ENCODE measurements at places on chromosomes 2 and 18. TPM values are rescaled to one million over a fixed set of nuclear protein-coding genes. Genes with fewer than 3 reads are reported as not detected.
A peak's percentile ranks its signal among the peaks of the same experiment; 100 is the strongest.

GRCh38 chr2:98772536-98772935 lies 41.6 kb upstream of the MGAT4A start:
- no peak for DNase-seq

Gene GMPPA
- total RNA-seq, result 32.0 TPM

GRCh38 chr2:85795331-85796045 lies 41.7 kb downstream of the ATOH8 start:
- DNase-seq, result no peak

- no peak for DNase-seq
Measured at GRCh38 chr2:108189316-108189715, 50.5 kb upstream of the SULT1C3 start.

DNA sequence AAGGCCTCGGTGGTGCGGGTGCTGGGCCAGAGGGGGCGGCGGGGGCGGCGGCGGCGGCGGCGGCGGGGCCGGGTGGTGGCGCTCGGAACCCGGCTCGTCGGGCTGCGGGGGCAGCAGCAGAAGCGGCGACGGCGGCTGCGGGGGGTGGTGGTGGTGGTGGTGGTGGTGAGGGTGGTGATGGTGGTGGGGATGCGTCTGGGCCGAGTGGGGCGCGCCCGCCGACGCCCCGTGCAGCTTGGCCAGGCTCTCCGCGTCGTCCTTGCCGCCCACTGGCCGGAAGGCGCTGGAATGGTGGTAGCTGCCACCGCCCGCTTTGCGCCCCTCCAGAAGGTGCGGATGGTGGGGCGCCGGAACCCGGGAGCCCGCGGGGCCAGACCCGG lies 4.4 kb downstream of the SKOR2 start:
- DNase-seq, result peak; percentile 36

Gene UGT1A3
- total RNA-seq, result not detected

GRCh38 chr18:8051453-8051852 lies 484.3 kb downstream of the PTPRM start:
- no peak for DNase-seq

GRCh38 chr2:42932271-42933151 lies 140.1 kb upstream of the HAAO start:
- DNase-seq, result no peak

DNA sequence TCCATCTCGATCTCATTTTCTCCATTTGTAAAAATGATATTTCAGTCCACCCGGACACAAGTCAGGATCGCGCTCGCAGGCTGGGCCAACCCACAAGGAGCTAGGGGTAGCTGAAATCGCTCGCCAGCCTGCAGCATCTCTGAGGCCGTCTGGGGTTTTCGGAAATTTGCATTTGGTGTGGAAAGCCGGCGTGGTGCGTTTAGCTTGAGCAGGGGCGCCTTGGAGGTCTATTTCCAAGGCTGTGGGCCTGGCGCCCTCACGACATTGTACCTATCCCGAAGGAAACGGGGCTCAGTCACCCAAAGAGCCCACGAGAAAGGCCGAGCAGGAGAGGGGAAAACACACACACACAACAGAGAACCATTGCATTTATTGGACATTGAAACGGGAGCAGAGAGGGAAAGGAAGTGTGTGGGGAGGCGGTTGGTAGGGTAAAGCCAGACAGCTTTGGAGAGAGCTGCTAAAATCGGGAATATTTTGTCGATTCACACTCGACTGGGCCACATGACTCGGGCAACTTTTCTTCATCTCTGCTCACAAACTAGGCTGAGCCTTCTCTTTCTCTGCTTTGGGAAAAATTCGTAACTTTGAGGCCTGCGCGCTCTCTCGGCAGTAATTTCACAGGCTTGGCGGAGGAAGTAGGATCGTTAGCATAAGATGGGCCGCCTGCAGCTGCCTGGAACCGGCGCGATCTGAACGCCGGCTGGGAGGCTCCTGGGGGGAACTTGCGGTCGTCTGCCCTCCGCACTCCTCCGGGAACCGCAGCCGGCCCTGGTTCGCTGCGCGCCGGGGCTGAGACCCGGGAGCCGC lies 1.1 kb upstream of the HOXD8 start:
- peak; percentile 69 for DNase-seq

Gene IL37
- 0.55 TPM for total RNA-seq

Gene CFC1
- total RNA-seq, result 0.22 TPM

DNA sequence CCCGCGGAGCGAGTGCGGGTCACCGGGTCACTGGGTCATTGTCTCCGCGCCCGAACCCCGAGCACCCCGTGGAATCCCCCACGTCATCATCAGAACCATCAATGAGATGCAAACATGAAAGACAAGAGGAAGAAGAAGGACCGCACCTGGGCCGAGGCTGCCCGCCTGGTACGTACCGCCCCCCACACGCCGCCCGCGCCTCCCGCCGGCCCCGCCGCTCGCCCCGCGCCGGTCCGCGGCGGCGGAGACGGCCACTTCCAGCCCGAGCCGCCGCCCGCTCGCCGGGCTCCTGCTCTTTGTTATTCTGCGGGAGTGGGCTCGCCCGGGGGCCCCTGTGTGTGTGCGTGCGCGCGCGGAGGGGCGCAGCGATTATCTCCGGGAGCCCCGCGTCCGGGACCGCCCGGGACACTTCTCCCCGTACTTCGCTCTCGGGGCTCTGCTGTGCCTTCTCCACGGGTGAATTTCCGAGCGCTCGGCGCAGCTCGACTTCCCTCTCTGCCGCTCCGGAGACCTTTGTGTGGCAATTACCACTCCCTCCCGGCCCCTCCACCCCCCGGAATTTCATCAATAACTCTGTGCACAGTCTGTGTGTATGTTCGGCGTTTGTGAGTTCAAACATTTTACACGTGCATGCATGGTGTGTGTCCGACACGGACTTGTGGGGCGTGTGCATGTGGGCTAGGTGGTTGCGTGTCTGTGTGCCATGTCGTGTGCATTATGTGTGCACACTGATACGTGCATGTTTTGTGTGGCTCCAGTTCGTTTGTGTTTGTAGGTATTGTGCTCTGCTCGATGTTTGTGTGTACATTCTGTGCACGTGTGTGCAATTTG lies 714 bp downstream of the ASXL3 start:
- peak; percentile 30 for DNase-seq

Gene MYO5B
- 9.3 TPM for total RNA-seq

Gene EFR3B
- 7.2 TPM for total RNA-seq

DNA sequence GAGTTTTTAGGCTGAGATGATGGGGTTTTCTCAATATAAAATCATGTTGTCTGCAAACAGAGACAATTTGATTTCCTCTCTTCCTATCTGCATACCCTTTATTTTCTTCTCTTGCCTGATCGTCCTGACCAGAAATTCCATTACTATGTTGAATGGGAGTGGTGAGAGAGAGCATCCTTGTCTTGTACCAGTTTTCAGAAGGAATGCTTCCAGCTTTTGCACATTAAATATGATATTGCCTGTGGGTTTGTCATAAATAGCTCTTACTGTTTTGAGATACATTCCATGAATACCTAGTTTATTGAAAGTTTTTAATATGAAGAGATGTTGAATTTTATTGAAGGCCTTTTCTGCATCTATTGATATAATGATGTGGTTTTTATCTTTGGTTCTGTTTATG lies 181.8 kb downstream of the GBX2 start:
- DNase-seq, result no peak

GRCh38 chr18:41038071-41038470 lies 917.0 kb upstream of the PIK3C3 start:
- DNase-seq, result no peak
